ENCODE measurements at places on chromosomes 5 and 9. TPM values are rescaled to one million over a fixed set of nuclear protein-coding genes. Genes with fewer than 3 reads are reported as not detected.

GRCh38 chr9:137759649-137760321 lies 117.8 kb upstream of the CACNA1B start:
- DNase-seq: no peak

GRCh38 chr9:123835821-123836220 lies 94.1 kb downstream of the DENND1A start:
- no peak for DNase-seq

DNA sequence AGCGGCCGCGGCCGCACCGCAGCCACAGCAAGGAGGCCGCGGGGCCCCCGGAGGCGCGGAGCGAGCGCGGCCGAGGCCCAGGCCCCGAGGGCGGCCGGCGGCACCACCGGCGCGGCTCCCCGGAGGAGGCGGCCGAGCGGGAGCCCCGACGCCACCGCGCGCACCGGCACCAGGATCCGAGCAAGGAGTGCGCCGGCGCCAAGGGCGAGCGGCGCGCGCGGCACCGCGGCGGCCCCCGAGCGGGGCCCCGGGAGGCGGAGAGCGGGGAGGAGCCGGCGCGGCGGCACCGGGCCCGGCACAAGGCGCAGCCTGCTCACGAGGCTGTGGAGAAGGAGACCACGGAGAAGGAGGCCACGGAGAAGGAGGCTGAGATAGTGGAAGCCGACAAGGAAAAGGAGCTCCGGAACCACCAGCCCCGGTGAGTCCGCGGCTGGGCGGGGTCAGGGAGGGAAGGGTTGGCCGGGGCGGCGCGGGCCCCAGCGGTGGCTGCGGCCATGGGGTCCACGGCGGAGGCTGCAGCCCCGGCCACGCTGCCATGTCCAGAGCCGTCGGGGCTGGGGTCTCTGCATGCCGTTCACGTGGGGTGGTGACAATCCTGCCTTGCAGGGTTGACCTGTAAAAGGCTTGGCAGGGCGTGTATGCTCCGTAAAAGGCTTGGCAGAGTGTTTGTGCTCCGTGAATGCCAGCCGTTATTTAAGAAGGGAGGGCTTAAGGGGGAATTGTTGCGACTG lies 146.0 kb downstream of the CACNA1B start:
- DNase-seq: no peak

TICAM2 gene
- polyA plus RNA-seq: 0.29 TPM

PFN3 gene
- not detected for polyA plus RNA-seq

Measured in CD8-positive, alpha-beta memory T cell (primary cell).